ENCODE measurements at places on chromosomes 7 and 10. TPM values are rescaled to one million over a fixed set of nuclear protein-coding genes. Genes with fewer than 3 reads are reported as not detected.

PNLIP gene
- total RNA-seq, result 1.8 TPM

ZPBP gene
- total RNA-seq, result not detected

KCP gene
- 0.72 TPM for total RNA-seq

CHPF2 gene
- total RNA-seq, result 29.2 TPM

FGL2 gene
- total RNA-seq, result 110 TPM

TFEC gene
- 1.5 TPM for total RNA-seq

DYDC2 gene
- not detected for total RNA-seq

MYO3A gene
- total RNA-seq, result 3.3 TPM

CUL1 gene
- total RNA-seq, result 64.5 TPM

AKR1C1 gene
- total RNA-seq, result 5.4 TPM

HOXA7 gene
- total RNA-seq, result not detected

NKX2-3 gene
- 6.2 TPM for total RNA-seq

FFAR4 gene
- not detected for total RNA-seq

NME8 gene
- total RNA-seq, result 0.10 TPM

Measured in tongue (tissue), 3 donors.